Calu3 (cell line): ENCODE measurements at places on chromosomes 12 and 14. TPM values are rescaled to one million over a fixed set of nuclear protein-coding genes. Genes with fewer than 3 reads are reported as not detected.

DNA sequence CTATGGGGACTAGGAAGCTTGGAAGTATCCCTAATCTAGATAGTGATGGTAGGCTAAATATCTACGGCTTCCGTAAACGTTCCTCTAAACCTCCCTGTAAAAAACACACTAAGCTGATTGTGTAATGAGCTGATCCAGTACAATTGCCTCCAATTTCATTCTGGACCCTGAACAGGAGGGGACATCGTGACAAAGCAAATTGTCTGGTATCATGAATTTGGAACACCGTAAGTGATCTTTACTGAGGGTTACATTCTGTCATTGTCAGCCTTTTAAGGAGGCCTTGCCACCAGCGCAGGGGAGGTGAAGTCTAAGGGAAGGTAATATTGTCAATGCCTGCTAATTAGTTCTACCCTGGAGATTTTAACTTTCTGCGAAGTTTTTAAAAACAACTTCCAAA lies 487 bp upstream of the MGST1 start:
- peaks cover 62% of the 10 kb centered on the region for H3K4me1 ChIP-seq
- peaks cover 50% of the 10 kb centered on the region for H3K36me3 ChIP-seq
- H3K4me3 ChIP-seq, result peak overlapping the region; percentile 81

- no peak overlapping the region for H3K27ac ChIP-seq
- DNase-seq, result no peak
- H3K27me3 ChIP-seq, result no peaks in the 10 kb centered on the region
- H3K4me3 ChIP-seq, result no peak overlapping the region
- no peaks in the 10 kb centered on the region for H3K36me3 ChIP-seq
Observed at GRCh38 chr12:88546226-88546625, 34.0 kb downstream of the KITLG start.

GRCh38 chr14:99347561-99347960 lies 75.6 kb upstream of the BCL11B start:
- no peak overlapping the region for H3K4me3 ChIP-seq
- H3K27ac ChIP-seq, result no peak overlapping the region
- no peak for DNase-seq
- no peaks in the 10 kb centered on the region for H3K36me3 ChIP-seq
- no peaks in the 10 kb centered on the region for H3K4me1 ChIP-seq

- DNase-seq, result no peak
- H3K27me3 ChIP-seq, result no peaks in the 10 kb centered on the region
- H3K4me3 ChIP-seq, result no peak overlapping the region
- no peak overlapping the region for H3K27ac ChIP-seq
- H3K4me1 ChIP-seq, result peaks cover 17% of the 10 kb centered on the region
- H3K36me3 ChIP-seq, result peaks cover 4% of the 10 kb centered on the region
Observed at GRCh38 chr12:67788118-67788517, 139.6 kb downstream of the DYRK2 start.

DNA sequence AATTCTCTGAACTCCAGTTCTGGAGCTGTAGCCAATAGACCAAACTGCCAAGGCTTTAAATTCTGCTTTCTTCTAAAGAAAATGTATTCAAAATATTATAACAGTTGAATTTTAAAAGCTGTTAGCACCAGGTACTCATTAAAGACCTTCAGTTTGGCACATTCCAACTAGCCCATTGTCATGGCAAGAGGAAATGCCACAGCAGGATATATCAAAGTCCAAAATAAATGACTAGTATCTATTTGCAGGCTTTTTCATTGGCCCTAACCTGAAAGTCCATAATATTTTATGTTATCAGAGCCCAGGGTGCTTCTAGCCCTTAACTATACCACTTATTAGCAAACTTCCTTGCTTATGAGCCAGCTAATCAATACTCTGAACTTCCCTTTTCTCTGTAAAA lies 3.1 kb upstream of the RIC8B start:
- H3K4me1 ChIP-seq, result peaks cover 62% of the 10 kb centered on the region
- DNase-seq, result no peak
- no peak overlapping the region for H3K27ac ChIP-seq
- H3K36me3 ChIP-seq, result peaks cover 30% of the 10 kb centered on the region
- H3K27me3 ChIP-seq, result no peaks in the 10 kb centered on the region

Gene ADCY6
- 39.0 and 42.9 TPM in 2 replicates for total RNA-seq

Gene OAS2
- 58.1 and 211 TPM in 2 replicates for total RNA-seq

Gene KLRK1
- total RNA-seq, result not detected in 2 replicates

Gene AGAP2
- 0.57 and 0.59 TPM in 2 replicates for total RNA-seq

Gene TAS2R7
- total RNA-seq, result not detected in 2 replicates

Gene RAD9B
- total RNA-seq, result 0.80 and 1.9 TPM in 2 replicates
